ENCODE measurements at places on chromosomes 3 and 15.

GRCh38 chr3:125011941-125012340, 43.9 kb downstream of the HEG1 start:
- DNase-seq, result no peak

- no peak for DNase-seq
Measured at GRCh38 chr15:92614301-92614700, 41.3 kb downstream of the FAM174B start.

GRCh38 chr3:114319453-114319852, 25.6 kb downstream of the TIGIT start:
- no peak for DNase-seq

- no peak for DNase-seq
Measured at GRCh38 chr3:151926956-151927355, 53.5 kb downstream of the SUCNR1 start.

- DNase-seq, result no peak
Measured at GRCh38 chr3:177467247-177467985, 270.1 kb upstream of the TBL1XR1 start.

DNA sequence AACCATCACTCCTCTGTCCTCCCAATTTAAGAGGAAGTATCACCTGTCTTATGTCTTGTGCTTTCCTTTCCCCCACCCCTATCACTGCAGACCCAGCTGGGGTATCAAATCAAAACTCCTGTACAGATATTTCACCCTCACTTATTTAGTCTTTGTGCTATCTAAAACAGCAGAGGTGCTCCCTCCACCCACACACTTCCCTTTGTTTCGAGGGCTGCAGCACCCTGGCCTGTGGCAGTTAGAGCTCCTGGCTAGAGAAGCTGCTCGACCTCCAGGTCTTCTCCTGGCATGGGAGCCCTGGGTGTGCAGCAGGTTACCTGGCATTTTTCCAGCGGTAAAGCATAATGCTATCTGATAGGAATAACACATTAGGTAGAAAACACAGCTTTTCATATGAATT, 181.4 kb upstream of the BCL6 start:
- DNase-seq, result no peak

DNA sequence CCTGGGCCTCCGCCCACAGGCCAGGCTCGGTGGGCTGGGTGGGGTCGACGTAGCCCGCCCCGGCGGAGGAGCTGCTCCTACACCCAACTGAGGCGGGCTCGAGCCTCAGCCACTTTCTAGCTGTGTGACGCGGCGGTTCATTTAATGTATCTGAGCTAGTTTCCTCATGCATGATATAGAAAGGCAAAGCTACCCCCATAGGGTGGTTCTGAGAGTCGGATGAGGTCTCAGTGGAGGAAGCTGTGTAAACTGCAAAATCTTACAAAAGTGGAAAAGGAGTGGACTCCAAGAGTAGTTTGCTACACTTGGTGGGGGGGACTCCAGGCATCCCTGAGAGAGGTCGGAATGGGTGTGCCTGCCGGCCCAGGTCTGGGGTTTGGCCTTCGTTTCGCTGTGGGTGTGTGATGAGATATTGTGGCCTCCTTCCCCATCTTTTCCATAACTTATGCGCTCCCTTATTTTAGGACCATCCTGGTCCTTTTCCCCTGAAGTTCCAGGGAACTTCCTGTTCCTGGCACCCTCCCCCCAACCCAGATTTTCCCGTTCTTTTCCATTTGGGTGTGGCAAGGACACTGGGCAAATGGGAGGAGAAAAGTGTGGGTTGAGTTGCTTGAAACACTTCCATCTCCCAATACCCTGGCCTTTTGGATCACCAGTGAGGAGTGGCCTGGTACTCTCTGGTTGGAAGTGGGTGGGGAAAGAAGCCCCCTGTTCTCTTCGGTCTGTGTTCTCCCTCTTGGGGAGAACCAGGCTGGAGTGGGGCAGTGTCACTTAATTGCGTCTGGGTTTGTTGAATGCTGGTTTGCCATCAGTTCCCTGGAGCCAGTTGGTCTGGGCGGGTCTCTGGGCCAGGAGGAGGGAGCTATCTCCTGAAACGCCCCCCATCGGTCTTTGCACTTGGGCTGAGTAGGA, 1.1 kb downstream of the PDIA5 start:
- no peak for DNase-seq

DNA sequence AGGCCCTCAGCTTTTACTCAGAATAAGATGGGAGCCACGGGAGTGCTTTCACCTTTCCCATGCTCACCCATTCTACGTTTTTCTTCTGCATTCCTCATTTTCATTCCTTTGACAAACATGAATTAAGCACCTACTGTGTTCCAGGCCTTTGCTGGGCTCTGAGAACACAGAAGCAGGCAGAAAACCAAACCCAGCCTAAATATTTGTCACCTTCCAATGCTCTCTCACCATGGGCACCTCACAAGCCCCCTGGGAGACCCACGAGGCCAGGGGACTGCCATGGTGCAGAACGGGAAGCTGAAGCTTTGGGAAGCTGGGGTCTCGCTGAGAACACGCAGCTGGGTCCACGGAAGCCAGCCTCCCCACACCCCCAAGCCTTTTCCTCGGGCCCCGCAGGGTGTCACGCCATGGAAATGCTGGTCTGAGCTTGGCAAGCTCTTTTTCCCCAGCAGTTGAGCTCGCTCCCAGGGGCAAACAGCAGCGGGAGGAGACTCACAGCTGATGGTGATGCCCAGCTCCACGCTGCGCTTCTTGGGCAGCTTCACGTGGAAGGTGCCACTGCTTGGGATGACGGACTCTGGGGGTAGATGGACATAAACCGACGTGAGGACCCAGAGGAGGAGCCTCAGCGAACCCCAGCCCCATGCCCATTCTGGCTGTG, 27.7 kb downstream of the GRIP2 start:
- DNase-seq, result no peak

GRCh38 chr3:149486726-149487125, 12.2 kb downstream of the TM4SF4 start:
- no peak for DNase-seq

DNA sequence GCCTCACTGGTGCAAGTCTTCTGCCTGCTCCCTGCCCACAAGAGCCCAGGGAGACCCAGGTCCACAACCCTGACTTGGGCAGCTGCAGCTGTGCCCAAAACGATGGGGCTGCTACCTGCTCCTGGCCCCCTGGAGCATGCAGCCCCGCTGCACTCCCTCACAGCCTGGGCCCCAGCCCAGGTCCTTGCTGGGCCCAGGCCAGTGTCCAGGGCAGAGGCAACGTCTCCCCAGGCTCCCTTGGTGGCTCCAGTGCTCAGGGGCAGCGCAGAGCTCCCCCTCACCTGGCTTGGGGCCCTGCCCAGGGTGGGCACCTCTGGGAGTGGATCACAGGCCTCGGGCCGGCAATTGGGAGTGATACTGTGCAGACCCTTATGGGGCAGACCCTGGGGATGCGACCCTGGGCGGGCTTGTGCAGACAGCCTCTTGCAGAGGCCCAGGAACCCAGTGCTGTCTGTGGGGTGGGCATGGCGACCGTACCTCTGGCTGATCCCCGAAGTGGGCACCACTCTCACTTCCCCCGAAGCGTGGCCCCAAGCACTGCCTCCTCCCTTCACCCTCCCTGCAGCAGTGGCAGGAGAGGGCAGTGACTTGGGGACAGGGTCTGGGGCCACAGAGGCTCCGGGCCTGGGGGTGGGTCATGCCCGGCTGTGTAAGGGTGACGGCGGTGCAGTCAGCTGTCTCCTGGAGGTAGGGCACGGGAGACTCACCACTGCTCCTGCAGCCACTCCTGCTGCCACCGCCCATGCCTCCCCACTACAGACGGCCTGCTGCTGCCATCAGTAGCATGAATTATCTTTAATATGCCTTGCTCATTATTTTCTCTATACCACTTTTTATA, 255.9 kb downstream of the DOCK3 start:
- DNase-seq, result no peak

- DNase-seq, result no peak
Measured at GRCh38 chr15:88647351-88648105, 8.7 kb downstream of the ISG20 start.

- DNase-seq, result no peak
Measured at GRCh38 chr3:37964716-37965115, 25.9 kb upstream of the VILL start.

DNA sequence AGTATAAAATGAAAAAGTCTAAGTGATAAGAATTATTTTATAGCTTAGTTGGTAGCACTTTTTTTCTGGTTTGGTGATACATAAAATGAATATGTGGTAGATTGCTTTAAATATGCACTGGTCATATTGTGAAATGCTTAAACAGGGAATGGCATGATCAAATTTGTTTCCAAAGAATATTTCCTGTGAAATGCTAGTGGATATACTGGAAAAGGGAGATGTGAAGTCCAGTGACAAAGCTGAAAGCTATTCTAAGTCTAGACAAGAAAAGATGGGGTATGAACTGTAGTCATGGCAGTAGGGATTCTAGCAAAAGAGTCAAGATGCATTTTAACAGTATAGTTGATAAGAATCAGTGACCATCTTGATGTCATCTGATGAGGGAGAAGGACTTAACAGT, 98.9 kb upstream of the MME start:
- no peak for DNase-seq

DNA sequence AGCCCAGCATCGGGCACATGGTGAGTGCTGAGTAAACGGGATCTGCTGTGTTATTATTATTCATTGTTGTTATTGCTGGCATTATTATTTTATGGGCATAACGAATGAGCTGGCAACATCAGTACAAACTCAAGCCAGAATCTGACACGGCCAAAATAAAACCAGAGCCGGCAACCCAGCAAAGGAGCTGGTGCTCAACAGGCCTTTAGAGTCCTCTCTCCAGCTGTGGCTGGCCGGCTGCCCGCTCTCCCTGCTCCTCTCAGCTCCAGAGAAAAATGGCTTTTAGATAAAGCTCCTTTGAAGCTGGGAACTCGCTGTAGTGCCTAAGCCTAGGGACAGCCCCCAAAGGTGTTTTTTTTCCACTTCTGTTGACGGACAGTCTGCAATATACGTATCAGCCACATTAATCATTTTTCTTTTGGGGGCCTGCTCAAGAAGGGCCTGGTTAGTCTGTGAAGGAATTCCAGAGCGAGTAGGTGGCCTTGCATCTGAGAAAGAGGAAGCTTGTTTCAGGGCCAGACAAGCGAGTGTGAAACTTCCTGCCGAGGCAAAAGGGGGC, 193.9 kb upstream of the UBE2E1 start:
- no peak for DNase-seq

- DNase-seq, result no peak
Measured at GRCh38 chr15:29278436-29279105, 8.9 kb upstream of the NSMCE3 start.

DNA sequence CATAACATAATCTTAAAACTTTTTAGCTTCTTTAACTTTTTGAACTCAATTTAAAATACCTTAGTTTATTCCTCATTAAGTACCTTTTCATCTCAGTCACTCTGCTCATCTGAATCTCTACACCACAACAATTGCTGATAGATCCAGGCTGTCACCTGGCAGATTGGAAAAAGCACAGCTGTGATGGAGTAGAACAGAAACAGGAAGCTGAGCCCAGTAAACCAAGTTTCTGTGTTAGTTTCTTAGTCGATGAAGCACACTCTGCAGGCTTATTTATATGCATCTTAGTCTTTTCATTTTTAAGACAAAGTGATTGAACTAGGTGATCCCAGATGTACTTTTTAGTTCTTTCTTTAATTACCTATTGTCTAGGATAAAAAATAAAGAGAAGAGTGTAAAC, 1398.0 kb upstream of the ALCAM start:
- no peak for DNase-seq

GRCh38 chr3:99777708-99778107, 40.0 kb upstream of the CMSS1 start:
- DNase-seq, result no peak

DNA sequence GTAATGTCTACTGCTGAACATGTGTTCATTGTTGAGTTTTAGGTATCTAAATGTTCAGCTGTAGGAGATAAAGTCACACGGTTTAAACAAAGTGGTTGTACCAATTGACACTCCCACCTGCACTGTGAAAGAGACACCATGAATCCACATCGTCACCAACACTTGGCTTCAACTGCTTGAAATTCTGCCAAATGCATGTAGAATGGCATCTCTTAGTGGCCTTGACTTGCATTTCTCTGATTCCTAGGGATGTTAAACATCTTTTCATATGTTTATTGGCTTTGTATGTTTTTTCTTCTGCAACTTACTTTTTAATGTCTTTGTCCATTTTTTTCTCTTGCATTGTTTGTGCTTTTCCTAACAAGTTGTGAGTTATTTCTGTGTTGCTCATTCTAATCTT, 43.4 kb downstream of the RPLP1 start:
- DNase-seq, result no peak
